Stimulated activated CD4-positive, alpha-beta T cell treated with anti-CD3 and anti-CD28 coated beads, Interleukin-12 subunit alpha, Interleukin-12 subunit beta, amount 100 ng/mL, for 48 hours (primary cell): ENCODE measurements at places on chromosomes 7 and 10.
A peak's percentile ranks its signal among the peaks of the same experiment; 100 is the strongest.

GRCh38 chr7:148486937-148487336 is 103.6 kb upstream of the C7orf33 start:
- DNase-seq: no peak

DNA sequence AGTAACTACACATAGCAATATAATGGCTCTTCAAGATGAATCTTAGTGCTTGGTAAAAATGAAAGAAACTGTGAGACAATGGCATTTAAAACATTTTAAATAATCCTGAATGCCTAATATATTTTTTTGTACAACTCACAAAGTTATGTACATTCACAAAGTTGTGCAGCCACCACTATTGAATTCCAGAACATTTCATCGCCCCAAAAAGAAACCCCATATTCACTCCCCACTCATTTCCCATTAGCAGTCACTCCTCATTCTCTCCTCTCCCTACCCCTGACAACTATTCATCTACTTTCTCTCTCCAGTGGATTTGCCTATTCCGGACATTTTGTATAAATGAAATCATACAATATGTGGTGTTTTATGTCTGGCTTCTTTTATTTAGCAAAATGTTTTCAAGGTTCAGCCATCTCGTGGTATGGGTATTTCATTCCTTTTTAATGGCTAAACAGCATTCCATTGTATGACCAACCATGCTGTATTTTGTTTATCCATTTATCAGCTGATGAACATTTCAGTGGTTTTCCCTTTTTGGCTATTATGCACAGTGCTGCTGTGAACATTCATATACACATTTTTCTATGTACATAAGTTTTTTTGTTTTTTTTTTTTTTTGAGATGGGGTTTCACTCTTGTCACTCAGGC is 34.7 kb downstream of the ENTPD7 start:
- no peak for DNase-seq

DNA sequence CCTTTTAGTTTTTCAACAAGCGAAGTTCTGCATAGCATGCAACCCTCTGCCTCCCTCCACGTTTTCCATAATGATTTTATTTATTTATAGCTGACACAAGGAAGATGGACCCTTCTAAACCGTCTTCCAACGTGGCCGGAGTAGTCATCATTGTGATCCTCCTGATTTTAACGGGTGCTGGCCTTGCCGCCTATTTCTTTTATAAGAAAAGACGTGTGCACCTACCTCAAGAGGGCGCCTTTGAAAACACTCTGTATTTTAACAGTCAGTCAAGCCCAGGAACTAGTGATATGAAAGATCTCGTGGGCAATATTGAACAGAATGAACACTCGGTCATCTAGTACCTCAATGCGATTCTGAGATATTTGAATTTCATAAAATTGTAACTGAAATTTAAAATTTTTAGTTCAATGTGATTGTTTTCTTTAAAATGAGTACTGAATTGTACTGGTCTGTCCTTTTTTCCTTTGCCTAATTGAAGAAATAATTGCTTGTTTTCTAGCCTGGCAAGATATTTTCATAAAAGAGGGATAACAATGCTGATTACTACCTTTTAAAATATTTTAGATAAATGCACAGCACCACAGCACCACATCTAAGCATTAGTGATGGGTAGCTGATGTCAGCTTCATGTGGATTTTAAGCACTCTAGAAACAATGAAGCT is 41.5 kb upstream of the SLC39A12 start:
- no peak for DNase-seq

DNA sequence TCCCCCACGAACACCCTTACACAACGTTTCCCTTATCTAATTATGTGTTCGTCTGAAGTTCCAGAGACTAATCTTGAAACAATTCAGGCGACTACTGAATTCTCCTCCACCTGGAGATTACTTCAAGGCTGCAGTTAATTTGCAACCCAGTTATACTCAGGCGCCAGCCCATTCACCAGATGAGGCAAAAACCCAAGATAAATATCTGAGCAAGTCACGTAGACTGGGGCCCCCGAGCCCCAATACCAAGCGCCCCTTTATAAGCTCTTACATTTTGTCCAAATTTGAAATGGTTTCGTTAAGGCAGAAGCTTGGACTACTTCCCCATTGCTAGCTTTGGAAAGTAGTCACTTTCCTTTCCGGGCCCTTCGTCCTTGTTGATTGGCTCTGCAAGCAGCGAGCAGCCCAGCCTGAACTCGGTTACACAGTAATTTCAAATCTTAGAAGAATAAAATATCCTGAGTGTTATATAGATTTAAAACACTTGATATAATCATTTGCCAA is 1.2 kb downstream of the TPK1 start:
- DNase-seq: no peak

GRCh38 chr7:39293056-39293823 is 273.0 kb upstream of the YAE1 start:
- no peak for DNase-seq

- DNase-seq: no peak
Measured at GRCh38 chr7:149333321-149333717, 71.3 kb downstream of the ZNF783 start.

GRCh38 chr10:78337646-78338391 is 304.2 kb downstream of the RPS24 start:
- no peak for DNase-seq

- DNase-seq: no peak
Measured at GRCh38 chr10:124078714-124079113, 14.7 kb downstream of the CHST15 start.

DNA sequence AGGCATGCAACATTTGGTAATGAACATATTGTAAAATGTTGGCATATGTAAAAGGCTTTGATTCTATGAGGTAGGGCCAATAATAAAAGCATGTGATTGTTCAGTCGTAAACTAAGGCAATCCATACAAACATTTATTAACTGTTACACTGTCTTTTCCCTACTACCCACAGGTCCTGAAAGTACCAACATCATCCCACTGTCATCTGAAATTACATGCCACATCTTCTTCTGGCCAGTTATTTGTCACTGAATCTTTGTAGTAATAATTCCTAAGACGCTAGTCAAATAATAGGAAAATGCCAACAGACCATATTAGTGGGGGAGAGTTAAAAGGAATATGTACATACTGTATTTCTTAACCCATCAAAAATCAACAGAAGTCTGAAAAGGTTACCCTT is 27.2 kb downstream of the DNAJC1 start:
- no peak for DNase-seq

GRCh38 chr7:158323741-158324396 is 263.8 kb downstream of the PTPRN2 start:
- DNase-seq: no peak

DNA sequence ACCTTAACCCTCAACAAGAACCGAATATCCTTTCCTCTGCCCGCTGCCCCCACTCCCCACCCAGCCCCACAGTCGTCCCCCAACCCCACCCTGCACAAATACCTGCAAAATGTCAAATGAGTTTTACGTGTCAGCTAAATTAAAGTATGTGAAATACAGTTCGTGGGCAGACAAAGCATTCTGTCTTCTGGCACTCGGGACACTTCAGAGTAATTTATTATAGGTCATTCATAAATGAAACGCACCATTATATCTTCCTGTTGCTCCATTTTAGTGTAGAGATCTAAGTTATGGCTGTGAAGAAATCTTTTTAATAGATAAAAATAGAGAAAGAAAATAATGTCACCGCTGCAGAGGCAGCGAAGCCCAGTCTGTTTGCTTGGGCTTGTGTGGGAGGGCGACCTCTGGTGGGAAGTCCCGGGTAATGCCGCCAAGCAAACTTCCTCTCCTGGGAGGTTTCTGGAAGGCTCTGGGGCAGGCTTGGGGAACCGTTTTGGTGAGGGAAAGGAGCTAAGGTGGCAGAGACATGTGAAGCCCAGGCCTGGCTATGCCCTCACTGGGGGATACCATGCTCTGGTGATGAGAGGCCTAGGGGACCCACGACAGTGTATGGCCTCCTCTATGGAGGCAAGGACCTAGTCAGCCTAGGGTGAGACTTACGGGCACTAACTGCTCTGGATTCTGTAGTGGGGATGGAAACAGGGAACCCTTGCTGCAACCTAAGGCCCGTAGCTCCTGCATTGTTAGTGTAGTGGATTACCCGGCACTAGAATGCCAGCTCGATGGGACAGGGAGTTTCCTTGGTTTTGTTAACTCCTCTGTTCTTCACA is 604.9 kb downstream of the LRMDA start:
- DNase-seq: peak; percentile 52

DNA sequence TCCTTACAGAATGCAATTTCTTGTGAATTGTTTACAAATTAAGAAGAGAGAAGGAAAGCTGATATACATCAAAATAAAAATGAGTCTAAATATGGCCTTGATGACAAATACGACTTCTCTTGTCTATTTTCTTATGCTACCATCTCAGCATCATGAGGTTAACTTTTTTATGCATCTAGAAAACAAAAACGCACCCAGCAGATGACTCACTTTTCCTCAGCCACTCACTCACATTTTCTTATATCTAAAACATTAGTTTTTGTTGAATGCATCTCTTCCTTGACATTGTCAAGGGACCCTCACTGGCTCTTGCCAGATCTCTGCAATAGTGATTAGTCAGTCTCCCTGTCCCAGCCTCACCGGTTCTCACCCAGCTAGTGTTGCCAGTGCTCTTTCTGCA is 256.4 kb upstream of the SLC26A5 start:
- no peak for DNase-seq

DNA sequence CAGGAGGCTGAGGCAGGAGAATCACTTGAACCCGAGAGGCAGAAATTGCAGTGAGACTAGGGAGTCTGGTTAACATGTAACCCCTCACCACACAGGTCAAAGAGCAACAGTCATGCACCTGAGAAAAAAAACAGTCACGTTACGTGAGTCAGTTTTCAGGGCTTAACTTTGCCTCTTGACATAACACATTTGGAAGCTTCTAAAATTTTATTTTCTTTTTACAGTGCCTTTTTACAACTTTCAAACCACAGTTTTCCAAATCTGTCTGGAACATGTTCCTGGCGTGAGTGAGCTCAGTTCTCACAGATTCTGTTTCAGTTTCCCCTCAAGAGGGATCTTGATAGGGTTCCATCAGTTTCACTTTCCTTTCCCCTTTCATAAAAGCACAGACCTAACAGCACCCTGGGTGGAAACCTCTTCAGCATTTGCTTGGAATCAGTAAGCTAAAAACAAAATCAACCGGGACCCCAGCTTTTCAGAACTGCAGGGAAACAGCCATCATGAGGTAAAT is 4.4 kb downstream of the IFIT3 start:
- no peak for DNase-seq

- no peak for DNase-seq
Measured at GRCh38 chr7:148348466-148348865, 242.1 kb upstream of the C7orf33 start.

GRCh38 chr10:25565570-25565969 is 368.5 kb upstream of the MYO3A start:
- no peak for DNase-seq

- DNase-seq: no peak
Measured at GRCh38 chr7:115851291-115851690, 179.3 kb downstream of the TFEC start.

GRCh38 chr7:158519633-158520174 is 67.9 kb downstream of the PTPRN2 start:
- no peak for DNase-seq

DNA sequence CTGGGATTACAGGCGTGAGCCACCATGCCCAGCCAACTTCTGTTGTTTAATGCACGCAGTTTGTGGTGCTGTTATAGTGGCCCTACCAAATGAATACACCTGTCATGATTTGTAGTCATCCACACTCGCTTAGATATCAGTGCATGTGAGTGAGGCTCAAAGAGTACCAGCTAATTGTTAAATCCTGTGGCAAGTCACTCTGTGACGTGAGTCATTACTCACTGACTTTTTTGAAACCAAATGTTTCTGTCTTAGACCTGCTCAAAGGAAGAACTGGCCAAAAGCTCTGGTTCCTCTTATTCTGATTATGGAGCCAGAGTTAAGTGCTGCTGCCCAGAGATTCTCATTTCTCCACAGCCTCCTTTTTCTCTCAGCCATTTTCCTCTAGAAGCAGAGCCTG is 109.4 kb downstream of the PRKAG2 start:
- DNase-seq: no peak

DNA sequence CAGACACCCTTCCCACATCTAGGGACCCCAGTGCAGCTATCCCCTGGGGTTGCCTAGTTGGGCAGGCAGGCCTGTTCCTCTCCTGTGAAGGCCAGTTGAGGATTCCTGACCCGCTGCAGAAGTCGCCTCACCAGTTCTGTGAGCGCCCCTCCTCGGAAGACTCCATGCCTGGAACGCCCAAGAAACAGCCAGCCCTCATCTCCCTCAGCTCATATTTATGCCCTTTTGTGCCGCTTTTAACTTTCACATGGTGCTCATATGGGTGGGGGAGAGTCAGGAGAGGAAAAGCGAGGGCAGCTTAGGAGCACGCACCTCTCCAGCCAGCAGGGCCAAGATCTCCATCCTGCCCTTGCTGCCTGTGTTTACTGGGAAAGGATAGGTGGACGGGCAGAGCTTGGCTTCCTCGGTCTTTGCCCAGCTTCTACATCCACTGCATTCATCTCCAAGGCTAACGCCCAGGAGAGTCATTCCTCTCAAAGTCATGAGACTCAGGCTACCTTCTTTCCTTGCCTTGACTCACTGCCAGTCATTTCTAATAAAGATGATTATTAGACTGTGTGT is 286.6 kb downstream of the USP6NL start:
- DNase-seq: no peak

DNA sequence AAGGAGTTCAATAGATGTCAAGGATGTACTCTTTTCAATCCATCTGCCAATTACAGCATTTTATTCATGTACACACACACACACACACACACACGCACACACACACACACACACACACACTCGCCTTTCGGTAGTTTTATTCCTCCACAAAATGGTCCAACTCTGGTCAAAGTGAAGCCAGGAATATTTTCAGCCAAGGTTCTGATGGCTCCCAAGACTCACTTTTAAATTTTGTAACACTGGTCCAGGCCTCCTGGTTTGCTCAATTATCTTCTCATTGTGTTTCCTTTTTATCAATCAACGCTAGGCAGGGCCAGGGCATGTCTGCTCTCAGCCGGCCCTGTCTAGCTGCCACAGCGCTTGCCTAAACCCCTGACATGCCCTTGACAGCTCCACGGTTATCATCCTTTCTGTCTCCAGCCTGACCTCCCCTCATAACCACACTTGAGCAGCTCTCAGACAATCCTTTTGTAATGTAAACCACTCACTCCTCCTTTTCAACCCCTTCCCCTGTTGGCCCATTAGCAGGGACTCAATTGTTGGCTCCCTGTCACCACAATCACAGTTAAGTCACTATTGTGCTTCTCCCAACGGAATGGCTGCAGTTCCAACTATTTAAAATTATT is 115.1 kb downstream of the ICA1 start:
- no peak for DNase-seq

GRCh38 chr10:131653554-131654470 is 247.0 kb upstream of the PPP2R2D start:
- no peak for DNase-seq

GRCh38 chr10:61029411-61029810 is 85.4 kb upstream of the RHOBTB1 start:
- no peak for DNase-seq

- DNase-seq: no peak
Measured at GRCh38 chr10:22230158-22230833, 12.5 kb upstream of the EBLN1 start.

- no peak for DNase-seq
Measured at GRCh38 chr7:20131776-20132175, 85.4 kb downstream of the MACC1 start.
